ENCODE measurements at places on chromosomes 2 and 18. TPM values are rescaled to one million over a fixed set of nuclear protein-coding genes. Genes with fewer than 3 reads are reported as not detected.

The ATOH8 gene
- 0.07 TPM for total RNA-seq

- no peak for DNase-seq
These were observed 1820.1 kb upstream of the LRRTM1 start for GRCh38 chr2:82124629-82125028.

GRCh38 chr2:3480352-3481010 lies 38.9 kb downstream of the ADI1 start:
- DNase-seq, result no peak

The NEMP2 gene
- 15.2 TPM for total RNA-seq

DNA sequence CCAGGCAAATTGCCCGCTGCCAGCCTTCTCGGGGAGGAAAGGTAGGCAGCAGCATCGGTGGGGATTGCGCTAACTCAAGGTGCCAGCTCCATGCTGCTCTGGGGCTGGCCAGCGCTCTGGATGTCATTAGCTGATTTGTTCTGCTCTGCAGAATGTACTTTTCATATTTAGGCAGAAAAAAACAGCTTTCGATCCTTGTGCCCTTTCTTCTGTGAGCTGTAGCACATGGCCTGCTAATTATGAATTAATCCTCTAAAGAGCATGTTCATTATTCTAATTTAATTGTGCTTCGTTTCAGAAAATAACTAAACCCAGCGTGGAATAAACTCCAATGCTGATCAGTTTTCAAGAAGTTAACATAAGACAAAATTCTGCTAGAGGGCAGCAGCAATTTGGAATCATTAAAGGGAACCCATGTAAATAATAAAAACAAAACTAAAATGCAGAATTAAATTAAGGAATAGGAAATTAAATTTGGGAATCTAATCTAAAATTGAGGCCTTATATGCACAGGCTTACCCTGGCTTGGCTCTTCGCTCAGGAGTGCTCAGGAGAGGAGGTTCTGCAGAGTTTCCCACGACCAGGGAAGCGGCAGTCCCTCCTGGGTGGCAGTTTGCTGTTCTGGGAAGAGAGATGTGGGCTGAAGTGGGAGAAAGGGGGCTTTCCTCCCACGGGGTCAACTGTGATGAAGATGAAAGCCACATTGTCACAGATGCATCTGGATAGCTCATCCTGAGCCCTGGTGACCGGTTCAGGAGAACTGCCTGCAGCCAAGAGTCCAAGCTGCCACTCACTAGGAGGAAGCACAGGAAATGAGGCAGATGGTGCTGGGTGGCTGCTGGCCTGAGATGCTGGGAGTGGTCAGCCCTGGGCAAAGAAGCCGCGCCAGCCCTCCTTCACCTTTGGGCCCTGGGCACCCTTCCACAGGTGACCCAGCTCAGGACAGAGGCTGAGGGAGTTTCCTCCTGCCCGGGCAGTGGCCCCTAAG lies 93.2 kb upstream of the PKDCC start:
- DNase-seq, result no peak

The GCG gene
- total RNA-seq, result not detected

GRCh38 chr2:231932711-231932970 lies 6.4 kb upstream of the NPPC start:
- peak; percentile 2 for DNase-seq

GRCh38 chr2:234980451-234981187 lies 28.8 kb downstream of the SH3BP4 start:
- no peak for DNase-seq

The CAPN14 gene
- 0.18 TPM for total RNA-seq

The ABCB11 gene
- not detected for total RNA-seq

DNA sequence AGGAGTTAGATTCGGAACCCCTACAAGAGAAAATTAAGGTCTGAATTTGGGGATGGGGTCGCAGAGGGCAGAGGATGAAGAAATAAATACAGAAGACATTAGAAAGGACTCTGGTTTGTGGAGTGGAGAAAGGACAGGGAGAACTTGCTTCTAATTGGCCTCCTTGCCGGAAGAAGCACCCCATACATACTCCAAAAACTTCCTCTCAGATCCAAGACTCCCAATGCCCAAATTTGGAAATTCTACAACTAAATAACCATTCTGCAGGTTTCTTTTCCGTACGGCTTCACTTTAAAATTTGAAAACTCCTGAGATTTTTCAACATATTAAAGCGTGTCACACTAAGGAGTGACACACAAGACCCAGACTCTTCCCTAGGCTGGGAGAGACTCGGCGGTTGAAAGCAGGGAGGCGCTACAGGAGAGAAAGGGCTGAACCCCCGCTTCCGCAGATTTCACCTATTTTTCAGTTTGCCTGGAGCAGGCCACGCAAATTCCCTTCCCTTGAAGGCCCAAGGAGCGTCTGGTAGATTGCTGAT lies 478 bp downstream of the CLHC1 start:
- no peak for DNase-seq

- DNase-seq, result no peak
These were observed 113.6 kb downstream of the ALPK2 start for GRCh38 chr18:58515175-58515775.

DNA sequence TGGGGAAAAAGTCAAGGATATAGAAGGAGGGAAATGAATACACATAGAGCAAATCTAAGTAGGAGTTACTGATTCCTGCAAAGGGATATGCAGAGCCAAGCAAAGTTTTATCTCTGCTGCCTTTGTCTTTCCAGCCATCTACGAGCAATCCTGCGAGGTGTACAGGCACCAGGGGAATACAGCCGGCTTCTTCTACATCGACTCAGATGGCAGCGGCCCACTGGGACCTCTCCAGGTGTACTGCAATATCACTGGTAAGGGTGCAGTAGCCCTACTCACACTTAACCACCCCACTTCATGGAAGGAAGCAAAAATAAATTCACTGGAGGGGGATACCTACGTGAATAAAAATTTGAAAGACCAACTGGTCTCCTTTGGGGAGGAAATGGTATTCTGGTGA lies 584.6 kb downstream of the CNTNAP5 start:
- DNase-seq, result no peak

DNA sequence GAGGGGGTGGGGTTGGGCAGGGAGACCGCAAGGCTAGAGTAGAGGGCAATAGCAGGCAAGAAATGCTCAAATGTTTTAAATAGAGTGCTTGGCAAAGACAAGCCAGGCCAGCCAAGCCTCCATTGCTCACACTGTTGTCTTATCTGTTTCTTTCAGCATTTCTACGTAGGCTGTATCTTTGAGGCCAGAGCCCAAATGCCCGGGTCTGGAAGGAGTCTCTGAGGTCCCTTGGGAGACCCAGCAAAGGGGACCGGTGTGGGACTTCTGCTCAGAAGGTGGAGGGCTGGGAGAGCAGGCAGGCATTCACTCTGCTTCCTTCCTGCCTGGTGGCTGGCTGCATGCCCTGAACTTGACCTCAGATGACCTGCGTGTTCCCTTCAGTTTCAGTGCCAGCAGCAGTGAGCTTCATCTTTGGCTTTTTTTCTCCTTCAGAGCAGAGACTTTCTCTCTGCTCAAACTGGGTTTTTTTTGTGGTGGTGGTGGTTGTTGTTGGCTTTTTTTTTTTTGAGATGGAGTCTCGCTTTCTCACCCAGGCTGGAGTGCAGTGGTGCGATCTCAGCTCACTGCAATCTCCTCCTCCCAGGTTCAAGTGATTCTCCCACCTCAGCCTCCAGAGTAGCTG lies 13.7 kb upstream of the TET3 start:
- peak; percentile 54 for DNase-seq

The CCDC141 gene
- total RNA-seq, result 4.2 TPM

DNA sequence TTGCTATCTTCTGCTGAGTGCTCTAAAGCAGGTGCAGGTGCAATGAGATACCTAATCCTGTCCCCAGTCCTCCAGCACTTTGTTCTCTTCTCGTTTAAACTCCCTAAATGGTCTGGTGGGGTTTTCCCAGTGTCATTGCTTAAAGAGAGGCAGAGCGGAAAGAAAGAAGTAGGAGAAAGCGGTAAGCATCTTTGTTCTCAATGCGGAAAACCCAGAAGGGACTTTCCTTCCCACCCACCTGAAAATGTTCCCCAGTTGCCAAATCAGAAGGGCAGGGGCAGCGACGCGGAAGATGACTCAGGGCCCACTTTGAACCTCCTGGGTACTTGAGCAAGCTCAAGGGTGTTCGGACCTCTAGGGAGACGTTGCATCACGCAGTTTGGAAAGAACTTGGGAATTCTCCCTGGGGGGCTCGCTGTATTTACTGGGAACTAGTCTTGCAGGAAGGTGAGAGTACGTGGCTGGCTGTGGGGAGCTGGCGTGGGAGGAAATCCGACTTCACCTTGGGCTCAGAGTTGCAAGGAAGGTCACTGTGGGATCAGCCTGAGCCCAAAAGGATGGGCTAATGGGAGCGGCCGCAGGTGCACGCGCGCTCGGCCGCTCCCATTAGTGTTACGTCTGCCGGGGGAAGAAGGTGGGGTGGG lies 589 bp upstream of the SGPP2 start:
- no peak for DNase-seq

The DUSP2 gene
- 260 TPM for total RNA-seq

- no peak for DNase-seq
These were observed 14.6 kb upstream of the NFATC1 start for GRCh38 chr18:79380816-79381806.

GRCh38 chr2:214808981-214809750 lies at the start of gene BARD1:
Gene BARD1, minus strand, starts transcription at chr2:214809683. Its CDS starts 114 bp downstream, at chr2:214809569.
- DNase-seq, result peak; percentile 58

GRCh38 chr2:152585830-152586484 lies 131.3 kb downstream of the PRPF40A start:
- DNase-seq, result no peak

GRCh38 chr2:189613077-189613636 lies 32.6 kb upstream of the SLC40A1 start:
- no peak for DNase-seq

- DNase-seq, result peak; percentile 38
These were observed 36.8 kb upstream of the WIPF1 start for GRCh38 chr2:174634130-174635014.

The LCT gene
- total RNA-seq, result 0.53 TPM

The NDUFS1 gene
- 80.7 TPM for total RNA-seq

GRCh38 chr2:132876745-132877391 lies 206.9 kb upstream of the LYPD1 start:
- no peak for DNase-seq

DNA sequence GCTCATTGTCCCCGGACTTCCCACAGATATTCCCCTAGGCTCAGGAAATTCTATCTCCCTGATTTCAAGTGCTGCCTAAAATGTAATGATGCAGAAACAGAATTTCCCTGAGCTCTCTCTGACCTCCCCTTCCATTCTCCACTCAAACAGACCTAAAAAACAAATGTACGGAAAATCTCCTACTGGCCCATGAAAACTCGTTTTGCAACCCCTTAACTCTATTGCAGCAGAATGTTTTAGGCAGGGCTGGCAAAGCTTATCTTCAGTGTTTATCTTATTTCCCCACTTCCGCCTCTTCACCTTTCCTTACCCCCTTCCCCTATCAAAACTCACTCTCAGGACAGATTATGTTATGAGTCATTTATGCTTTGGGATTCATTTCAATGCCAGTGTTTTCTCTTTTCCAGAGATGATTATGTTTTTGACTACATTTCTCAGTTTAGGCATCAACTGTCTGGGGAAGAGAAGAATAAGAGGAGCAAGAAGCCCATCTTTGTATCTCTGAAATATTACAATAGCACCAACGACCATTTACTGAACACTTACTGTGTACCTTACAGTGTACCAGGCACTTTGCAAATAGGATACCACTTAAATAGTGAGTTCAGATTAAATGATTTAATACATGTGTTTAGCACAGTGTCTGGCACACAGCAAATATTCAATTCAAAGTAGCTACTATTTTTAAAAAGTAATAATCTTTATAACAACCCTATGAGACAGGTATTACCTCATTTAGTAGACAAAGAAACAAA lies 53.9 kb upstream of the STPG4 start:
- no peak for DNase-seq

DNA sequence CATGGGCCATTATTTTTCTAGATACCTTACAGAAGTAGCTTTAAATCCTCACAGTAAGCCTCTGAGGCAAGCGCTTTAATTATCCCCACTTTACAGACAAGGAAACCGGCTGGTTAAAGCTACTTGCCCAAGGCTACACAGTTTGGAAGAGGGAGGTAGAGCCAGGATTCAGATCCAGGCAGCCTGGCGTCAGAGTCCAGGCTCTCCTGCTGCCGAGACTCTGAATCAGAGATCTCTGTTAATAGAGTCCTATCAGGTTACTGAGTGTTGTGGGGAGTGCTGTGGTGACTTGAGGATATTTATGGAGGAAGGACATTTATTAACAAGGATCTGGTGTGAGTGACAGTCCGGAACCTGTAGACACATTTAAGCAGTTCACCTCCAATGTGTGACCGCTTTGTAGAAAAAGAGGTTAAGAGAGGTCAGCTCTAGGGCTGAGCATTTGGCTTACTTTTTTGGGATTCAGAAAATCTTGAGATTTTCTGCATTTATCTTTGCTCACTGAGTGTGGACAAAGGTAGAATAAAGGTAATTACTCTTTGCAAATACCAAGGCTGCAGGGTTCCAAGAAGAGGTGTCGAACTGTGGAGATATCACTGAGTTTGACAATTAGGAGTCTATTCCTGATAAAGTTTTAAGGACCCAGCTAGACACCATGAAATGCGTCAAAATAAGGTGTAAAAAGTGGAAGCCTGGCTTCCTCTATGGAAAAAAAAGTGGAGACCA lies 1.6 kb upstream of the CEP192 start:
- no peak for DNase-seq

The CBLN2 gene
- not detected for total RNA-seq

The FSHR gene
- not detected for total RNA-seq

DNA sequence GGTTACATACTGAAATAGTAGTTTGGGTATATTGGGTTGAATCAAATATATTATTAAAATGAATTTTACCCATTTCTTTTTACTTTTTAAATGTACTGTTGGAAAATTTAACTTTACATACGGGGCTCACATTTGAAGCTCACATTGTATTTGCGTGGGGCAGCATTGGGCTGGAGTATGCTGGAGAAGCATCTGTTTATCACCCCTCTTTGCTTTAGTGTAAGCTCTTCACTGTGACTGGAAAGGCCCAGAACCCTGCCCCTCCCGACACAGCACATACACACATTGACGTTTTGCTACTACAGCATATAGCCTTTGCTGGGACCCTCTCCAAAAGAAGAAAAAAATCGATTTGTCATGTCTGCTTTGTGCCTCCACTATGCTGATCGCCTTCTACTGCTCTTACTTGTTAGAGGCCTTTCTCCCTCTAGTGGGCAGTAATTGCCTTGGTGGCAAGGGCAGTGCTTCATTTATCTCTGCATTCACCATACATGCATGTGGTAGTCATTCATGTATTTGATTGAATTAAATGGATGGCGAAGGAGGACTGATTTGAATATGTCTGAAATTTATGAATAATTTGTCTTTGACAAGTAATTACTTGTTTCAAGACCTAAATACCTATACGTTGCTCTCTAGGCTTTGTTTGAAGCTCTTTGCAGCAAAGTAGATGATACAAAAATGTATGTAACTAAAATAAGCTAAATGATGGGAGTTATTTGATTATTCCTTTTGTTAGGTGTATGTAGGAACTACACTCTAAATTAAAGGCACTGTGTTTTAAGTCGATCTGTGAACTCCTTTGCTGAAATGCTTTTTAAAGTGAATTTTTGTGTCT lies 37.4 kb downstream of the VAPA start:
- DNase-seq, result no peak

The CTAGE1 gene
- not detected for total RNA-seq
